ENCODE measurements at places on chromosomes 2 and 18. TPM values are rescaled to one million over a fixed set of nuclear protein-coding genes. Genes with fewer than 3 reads are reported as not detected.

The TRIB2 gene
- 14.3 TPM for total RNA-seq

DNA sequence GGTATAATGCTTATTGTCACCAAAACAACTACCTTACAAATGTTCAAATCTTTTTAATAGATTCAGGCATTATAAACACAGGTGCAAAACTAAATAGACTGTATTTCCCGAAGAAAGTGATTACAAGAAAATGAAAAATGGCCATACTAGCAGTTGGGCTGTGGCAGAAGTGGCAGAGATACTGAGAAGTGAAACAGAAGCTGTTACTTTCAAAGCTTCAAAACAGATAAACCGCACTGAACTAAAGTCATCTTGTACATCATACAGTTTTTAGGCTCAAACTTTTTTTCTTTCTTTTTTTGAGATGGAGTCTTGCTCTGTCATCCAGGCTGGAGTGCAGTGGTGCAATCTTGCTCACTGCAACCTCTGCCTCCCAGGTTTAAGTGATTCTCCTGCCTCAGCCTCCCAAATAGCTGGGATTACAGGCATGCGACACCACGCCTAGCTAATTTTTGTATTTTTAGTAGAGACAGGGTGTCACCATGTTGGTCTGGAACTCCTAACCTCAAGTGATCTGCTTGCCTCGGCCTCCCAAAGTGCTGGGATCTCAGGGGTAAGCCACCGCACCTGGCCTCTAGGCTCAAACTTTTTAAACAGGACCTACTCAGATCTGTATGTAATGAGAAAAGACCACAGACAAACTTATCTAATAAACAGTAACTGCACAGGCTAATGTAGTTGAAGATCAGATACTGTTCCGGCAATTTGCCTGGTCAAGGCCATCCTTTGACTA is 77.9 kb upstream of the SATB2 start:
- H3K36me3 ChIP-seq: no peaks in the 10 kb centered on the region
- H3K27me3 ChIP-seq: no peaks in the 10 kb centered on the region
- no peak for DNase-seq
- H3K27ac ChIP-seq: no peak overlapping the region
- no peaks in the 10 kb centered on the region for H3K4me1 ChIP-seq
- H3K4me3 ChIP-seq: no peak overlapping the region

DNA sequence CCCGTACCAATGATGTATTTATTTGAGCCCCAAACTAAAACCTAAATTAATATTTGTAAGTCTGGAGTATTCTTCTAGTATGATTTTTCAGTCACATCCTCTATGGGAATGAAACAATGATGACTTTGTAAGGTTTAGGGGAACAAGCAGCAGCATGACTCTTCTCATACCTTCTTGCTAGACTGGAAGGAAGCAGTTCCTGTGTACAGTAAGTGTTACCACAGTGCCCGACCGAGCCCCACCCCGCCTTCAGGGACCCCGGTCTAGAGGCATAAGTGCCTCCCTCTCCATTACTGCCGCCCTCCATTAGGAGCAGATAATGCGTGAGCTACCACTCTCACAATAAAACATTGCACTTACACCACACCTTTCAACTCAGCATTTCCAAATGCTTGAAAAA is 599.3 kb downstream of the ARHGAP15 start:
- peak overlapping the region; percentile 60 for H3K27ac ChIP-seq
- H3K4me1 ChIP-seq: peaks cover 48% of the 10 kb centered on the region
- peaks cover 14% of the 10 kb centered on the region for H3K36me3 ChIP-seq
- H3K27me3 ChIP-seq: no peaks in the 10 kb centered on the region

The ALPP gene
- not detected for total RNA-seq

DNA sequence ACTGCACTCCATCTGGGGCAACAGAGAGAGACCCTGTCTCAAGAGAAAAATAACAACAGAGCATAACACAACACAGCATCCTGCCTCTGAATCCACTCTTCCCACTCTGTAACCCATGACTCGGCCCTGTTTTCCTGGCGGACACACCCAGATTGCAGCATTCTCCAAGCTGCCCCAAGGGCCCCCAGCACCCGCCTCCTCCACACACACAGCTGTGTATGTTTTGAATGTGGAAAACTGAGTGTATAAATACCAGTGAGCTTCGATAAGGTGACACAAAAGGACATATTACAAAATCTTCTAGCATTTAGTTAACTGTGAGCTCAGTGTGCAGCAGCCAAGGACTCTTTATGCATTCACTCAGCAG is 13.0 kb downstream of the IMPA2 start:
- peaks cover 23% of the 10 kb centered on the region for H3K4me1 ChIP-seq
- H3K27ac ChIP-seq: no peak overlapping the region
- DNase-seq: no peak
- no peaks in the 10 kb centered on the region for H3K27me3 ChIP-seq
- H3K4me3 ChIP-seq: no peak overlapping the region

The RTP5 gene
- total RNA-seq: not detected

GRCh38 chr2:237315829-237316225 is 98.1 kb downstream of the COL6A3 start:
- no peaks in the 10 kb centered on the region for H3K4me1 ChIP-seq
- no peaks in the 10 kb centered on the region for H3K36me3 ChIP-seq
- H3K27ac ChIP-seq: no peak overlapping the region
- DNase-seq: no peak
- H3K4me3 ChIP-seq: no peak overlapping the region
- peaks cover 10% of the 10 kb centered on the region for H3K27me3 ChIP-seq

GRCh38 chr2:133390156-133390555 is 178.1 kb downstream of the NCKAP5 start:
- H3K27me3 ChIP-seq: no peaks in the 10 kb centered on the region
- no peaks in the 10 kb centered on the region for H3K36me3 ChIP-seq
- H3K4me1 ChIP-seq: no peaks in the 10 kb centered on the region
- DNase-seq: no peak
- H3K27ac ChIP-seq: no peak overlapping the region

DNA sequence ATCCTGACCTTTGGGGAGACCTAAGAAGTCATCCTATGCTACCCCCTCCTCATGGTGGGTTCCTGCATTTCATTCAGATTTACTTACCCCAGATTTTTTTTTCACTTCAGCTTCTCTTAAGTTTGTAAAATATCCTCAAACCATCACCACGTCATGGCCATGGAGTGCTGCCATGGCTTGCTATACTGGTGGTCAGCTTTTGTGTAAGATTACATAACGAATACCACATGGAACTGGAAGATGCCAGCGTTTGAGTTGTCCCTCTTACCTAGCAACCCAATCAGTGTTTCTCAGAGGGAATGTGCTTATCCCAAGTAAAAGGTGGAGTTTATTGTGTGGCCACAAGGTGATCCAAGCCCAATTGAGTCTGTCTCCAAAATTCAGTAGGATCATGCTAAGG is 148.6 kb upstream of the ALPP start:
- H3K27ac ChIP-seq: no peak overlapping the region
- H3K36me3 ChIP-seq: no peaks in the 10 kb centered on the region
- peaks cover 12% of the 10 kb centered on the region for H3K4me1 ChIP-seq
- H3K27me3 ChIP-seq: no peaks in the 10 kb centered on the region

The SLC11A1 gene
- 0.18 TPM for total RNA-seq

DNA sequence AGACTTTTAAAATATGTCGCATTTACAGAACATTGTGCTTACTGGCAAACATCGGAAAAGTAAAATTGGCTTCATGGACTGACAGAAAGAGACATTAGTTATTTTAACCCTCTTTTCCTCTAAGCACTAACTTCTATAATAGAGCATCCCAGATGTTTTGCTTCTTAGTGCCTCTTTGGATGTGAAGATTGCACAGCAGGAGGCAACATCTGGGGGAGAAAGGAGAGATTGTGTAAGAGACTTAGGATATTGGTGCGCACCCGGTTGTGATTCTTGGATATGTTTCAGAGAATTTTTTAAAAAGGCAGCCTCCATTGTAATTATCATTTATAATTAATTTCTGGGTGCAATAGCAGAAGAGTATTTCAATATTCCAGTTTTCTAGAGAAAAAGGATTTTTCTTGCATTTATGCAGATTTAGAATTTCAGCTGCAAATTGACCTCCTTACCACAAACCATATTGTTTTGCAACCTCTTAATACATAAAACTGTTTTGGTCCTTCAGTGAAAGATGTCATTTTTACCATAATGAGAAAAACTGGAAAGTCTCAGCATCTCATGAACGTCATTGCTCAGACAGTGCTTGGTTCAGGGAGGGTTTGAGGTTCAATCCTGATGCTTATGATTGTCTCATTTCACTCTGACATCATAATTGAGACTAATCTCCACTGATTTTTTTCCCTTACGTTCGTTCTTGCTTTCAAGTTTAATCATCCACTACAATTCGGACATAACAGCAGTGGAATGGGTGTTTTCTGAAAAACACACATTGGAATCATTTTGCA is 404.3 kb downstream of the ZNF521 start:
- no peaks in the 10 kb centered on the region for H3K27me3 ChIP-seq
- DNase-seq: no peak
- H3K4me3 ChIP-seq: no peak overlapping the region
- no peak overlapping the region for H3K27ac ChIP-seq
- no peaks in the 10 kb centered on the region for H3K36me3 ChIP-seq
- no peaks in the 10 kb centered on the region for H3K4me1 ChIP-seq

DNA sequence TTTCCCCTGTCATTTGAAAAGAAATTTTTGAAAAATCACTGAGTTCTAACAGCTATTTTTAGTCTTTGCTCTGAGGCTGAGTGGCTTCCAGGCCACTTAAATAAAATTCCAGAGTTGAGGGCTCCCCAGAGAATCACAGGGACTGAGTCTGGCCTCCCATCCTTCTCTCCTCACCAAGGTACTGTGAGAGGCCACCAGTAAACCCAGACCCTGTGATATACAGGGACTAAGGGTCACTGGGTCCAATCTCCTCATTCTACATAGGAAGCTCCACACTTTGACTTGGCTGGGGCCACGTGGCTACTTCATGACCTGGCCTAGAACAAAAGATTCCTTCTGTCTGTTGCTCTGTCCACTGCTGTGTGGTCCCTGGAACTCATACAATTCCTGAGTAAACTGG is 123.2 kb upstream of the CDCA7 start:
- peaks cover 26% of the 10 kb centered on the region for H3K27me3 ChIP-seq
- H3K36me3 ChIP-seq: peaks cover 10% of the 10 kb centered on the region
- H3K27ac ChIP-seq: no peak overlapping the region
- no peak overlapping the region for H3K4me3 ChIP-seq
- no peak for DNase-seq

DNA sequence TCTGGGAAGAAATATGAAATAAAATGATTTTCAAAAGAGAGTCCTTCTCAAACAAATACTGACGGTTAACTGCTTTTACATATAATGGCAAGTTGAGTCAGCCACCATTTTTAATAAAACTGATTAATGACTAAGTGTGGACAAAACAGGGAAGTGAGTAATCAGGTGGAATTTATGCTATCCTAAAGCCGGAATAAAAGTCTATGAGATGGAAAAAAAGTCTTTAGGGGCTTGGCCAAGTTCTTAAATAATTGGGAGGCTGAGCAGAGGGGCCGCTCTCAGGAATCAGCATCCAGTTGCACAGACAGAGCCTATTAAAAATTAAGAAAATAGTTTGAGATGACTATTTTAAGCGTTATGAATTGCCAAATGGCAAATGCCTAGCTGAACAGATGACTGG is 58.6 kb upstream of the AFF3 start:
- no peaks in the 10 kb centered on the region for H3K36me3 ChIP-seq
- H3K4me3 ChIP-seq: no peak overlapping the region
- peaks cover 2% of the 10 kb centered on the region for H3K4me1 ChIP-seq

- H3K27me3 ChIP-seq: no peaks in the 10 kb centered on the region
- no peaks in the 10 kb centered on the region for H3K4me1 ChIP-seq
- no peak overlapping the region for H3K4me3 ChIP-seq
- no peak overlapping the region for H3K27ac ChIP-seq
Measured at GRCh38 chr2:241950413-241951315, 81.1 kb downstream of the RTP5 start.

DNA sequence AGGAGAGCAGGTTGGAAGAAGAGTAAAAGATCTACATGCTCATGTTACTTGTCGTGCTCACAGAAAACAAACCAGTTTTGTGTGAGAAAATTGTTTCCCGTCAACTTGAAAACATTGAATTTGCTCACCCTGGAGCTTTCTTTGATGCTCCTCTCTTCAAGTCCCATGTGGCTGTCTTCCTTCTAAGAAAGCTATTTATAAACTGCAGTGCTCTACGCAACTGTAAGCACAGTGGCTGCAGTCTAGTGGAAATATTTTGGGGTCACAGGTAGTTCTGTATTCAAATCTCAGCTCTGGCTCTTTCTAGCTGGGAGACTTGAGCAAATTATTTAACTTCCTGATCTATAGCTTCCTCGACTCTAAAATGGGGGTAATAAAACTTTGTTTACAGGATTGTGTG is 211.8 kb downstream of the PLCL1 start:
- no peaks in the 10 kb centered on the region for H3K27me3 ChIP-seq
- no peaks in the 10 kb centered on the region for H3K4me1 ChIP-seq
- no peak overlapping the region for H3K4me3 ChIP-seq
- H3K36me3 ChIP-seq: no peaks in the 10 kb centered on the region
- DNase-seq: no peak
- H3K27ac ChIP-seq: no peak overlapping the region

- H3K4me3 ChIP-seq: no peak overlapping the region
- no peaks in the 10 kb centered on the region for H3K4me1 ChIP-seq
- no peak overlapping the region for H3K27ac ChIP-seq
- DNase-seq: no peak
- no peaks in the 10 kb centered on the region for H3K36me3 ChIP-seq
Measured at GRCh38 chr2:235640926-235641723, 147.3 kb downstream of the AGAP1 start.

The TDRD15 gene
- not detected for total RNA-seq

The ARHGEF33 gene
- total RNA-seq: 1.0 TPM

GRCh38 chr2:95320986-95321767 is 24.0 kb downstream of the KCNIP3 start:
- H3K36me3 ChIP-seq: no peaks in the 10 kb centered on the region
- no peak for DNase-seq
- H3K4me3 ChIP-seq: no peak overlapping the region
- no peak overlapping the region for H3K27ac ChIP-seq
- H3K4me1 ChIP-seq: no peaks in the 10 kb centered on the region

The HES6 gene
- total RNA-seq: 3.0 TPM

The ADNP2 gene
- total RNA-seq: 27.1 TPM

DNA sequence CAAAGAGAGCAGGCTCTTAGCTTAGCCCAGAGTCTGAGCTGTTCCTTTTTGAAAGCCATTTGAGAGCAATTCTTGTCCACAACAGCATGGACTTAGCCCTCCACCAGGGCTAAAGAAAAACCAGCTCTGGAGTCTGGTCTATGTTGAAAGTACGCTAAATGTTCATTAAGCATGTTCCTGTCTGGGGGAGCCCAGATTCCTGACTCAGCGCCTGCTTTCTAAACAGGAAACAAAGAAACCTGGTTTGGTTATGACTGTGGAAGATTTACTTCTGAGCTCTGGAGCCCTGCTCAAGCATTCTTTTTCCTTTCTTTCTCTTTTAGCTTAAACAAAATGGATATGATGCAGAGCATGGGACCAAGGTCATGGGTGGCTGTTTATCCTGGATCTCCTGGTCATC is 279.8 kb downstream of the RBM43 start:
- H3K27ac ChIP-seq: no peak overlapping the region
- H3K4me3 ChIP-seq: no peak overlapping the region
- H3K27me3 ChIP-seq: no peaks in the 10 kb centered on the region
- H3K36me3 ChIP-seq: no peaks in the 10 kb centered on the region
- no peak for DNase-seq

All from activated CD8-positive, alpha-beta memory T cell treated with anti-CD3 and anti-CD28 coated beads, Interleukin-2, amount 10 ng/mL, durations not matched to agents 7 days and 5 days (primary cell).